ENCODE measurements at places on chromosomes 1 and 21. TPM values are rescaled to one million over a fixed set of nuclear protein-coding genes. Genes with fewer than 3 reads are reported as not detected.

GRCh38 chr1:20829531-20829930 lies 42.4 kb upstream of the HP1BP3 start:
- DNase-seq = no peak

- no peak for DNase-seq
These were observed 14.0 kb downstream of the PMF1 start for GRCh38 chr1:156226782-156227181.

DNA sequence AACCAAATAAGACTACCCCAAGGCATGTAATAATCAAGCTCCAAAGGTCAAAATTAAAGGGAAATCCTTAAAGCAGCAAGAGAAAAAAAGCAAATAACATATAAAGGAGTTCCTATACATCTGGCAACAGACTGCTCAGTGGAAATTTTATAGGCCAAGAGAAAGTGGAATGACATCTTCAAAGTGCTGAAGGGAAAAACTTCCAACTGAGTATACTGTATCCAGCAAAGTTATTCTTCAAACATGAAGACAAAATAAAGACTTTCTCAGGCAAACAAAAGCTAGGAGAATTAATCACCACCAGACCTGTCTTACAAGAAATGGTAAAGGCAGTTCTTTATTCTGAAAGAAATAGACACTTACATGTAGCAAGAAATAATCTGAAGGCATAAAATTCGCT lies 45.0 kb upstream of the SLC44A5 start:
- DNase-seq = no peak

- DNase-seq = no peak
These were observed 69.2 kb upstream of the RGS2 start for GRCh38 chr1:192739476-192740184.

- DNase-seq = no peak
These were observed 14.6 kb downstream of the RIPK4 start for GRCh38 chr21:41752231-41752681.

- DNase-seq = no peak
These were observed 60.2 kb downstream of the PBX1 start for GRCh38 chr1:164619006-164619784.

- no peak for DNase-seq
These were observed 97.4 kb upstream of the GCLM start for GRCh38 chr1:94006604-94007003.

GRCh38 chr1:57192222-57192621 lies 226.4 kb upstream of the C8B start:
- no peak for DNase-seq

DNA sequence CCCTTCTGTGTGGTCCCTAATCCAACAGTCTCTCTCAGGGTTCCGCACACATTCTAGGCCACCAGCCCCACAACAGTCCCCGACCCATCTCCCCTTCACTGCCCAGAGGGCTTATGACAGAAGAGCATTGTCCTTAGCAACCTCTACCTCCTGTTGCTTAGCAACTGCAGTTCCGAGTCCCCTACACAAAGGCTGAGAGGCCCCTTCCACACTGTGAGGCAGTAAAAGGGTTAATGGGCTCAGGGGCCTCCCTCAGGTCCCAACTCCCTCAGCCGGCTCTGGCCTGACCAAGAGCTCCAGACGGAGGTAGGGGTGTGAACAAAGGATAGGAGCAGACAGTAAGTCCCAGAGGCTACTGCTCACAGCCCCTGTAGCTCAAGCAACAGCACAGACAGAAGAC lies 4.3 kb downstream of the IGSF9 start:
- no peak for DNase-seq

Gene TNN
- total RNA-seq = not detected

Gene PTPN22
- total RNA-seq = 32.2 TPM

Gene ARHGAP30
- 226 TPM for total RNA-seq

Gene VHLL
- total RNA-seq = 0.53 TPM

Data from CD4-positive, alpha-beta memory T cell (primary cell).